ENCODE measurements at places on chromosomes 2 and 18.

- no peak for DNase-seq
These were observed 428.7 kb upstream of the TNP1 start for GRCh38 chr2:217288472-217289063.

- DNase-seq, result peak; percentile 10
These were observed 11.2 kb upstream of the DAW1 start for GRCh38 chr2:227860221-227860641.

- DNase-seq, result no peak
These were observed 108.1 kb downstream of the NUP35 start for GRCh38 chr2:183232161-183232865.

DNA sequence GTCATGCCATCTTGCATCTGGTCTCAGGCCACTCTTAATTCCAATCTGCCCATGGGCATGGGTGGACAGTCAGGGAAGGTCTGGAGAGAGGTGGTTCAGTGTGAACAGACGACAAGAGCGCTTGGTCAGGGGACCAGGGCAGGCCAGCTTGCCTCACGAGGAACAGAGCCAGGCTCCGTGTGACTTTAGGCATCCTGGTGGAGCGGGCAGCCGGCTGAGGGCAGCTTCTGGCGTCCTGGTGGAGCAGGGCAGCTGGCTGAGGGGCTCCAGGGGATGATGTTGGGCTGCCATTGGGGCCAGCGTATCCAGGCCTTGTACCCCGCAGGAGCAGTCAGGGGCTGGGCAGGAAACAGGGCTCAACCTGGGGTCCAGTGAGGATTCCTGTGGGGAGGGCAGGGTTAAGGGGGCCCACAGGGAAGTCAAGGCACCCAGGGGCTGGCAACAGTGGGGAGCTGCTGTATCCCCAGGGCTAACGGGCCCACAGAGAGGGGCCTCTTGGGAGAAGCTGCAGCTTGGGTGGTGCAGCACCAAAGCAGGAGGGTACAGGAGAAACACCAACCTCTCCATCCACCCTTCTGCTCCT lies 197.9 kb upstream of the TWIST2 start:
- DNase-seq, result no peak

- no peak for DNase-seq
These were observed 14.0 kb downstream of the SMARCAL1 start for GRCh38 chr2:216426166-216426777.

DNA sequence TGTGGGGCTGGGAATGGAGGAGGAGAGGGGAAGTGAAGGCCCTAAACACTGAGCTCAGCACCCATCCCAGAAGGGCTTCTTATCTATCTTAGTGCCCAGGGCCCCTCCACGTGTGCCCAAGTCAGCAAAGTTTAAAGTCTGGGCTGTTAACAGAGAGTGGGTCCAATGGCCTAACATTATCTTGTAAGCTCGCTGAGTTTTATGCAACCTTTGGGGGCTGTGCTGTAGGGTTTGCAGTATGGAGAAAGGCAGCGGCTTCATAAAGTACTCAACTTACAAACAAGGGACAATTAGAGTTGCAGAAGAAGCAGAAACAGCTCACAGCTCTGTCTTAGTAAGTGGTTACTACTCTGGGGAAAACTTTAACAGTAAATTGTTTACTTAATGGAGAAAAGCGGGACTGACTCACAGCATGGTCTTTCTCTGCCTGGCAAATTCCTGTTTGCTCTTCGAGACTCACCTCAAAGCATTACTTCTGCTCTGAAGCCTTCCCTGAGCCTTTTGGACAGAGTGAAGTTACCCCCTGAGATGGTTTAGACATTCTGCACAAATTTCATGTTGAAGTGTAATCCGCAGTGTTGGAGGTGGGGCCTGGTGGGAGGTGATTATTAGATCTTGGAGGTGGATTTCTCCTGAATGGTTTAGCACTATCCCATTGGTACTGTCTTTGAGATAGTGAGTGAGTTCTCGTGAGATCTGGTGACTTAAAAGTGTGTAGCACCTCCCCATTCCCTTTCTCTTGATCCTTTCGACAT lies 9.0 kb downstream of the ENOSF1 start:
- no peak for DNase-seq

DNA sequence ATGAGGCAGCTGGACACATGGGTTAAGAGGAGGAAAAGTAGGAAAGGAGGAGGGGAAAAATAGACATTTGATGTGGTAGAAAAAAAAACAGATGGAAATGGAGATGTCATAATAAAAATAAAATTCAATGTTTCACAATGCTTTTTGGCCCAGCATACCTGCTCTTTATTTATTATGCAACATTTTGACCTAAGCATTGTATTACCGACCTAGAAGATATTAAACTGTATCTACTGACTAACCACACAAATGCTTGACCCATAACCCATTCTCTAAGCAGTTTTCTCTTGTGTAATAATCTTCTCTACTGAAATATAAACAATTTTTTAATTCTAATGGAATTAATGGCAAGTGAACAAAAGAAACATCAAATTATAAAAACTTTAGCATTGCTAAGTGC lies 362.3 kb downstream of the FBXO15 start:
- no peak for DNase-seq

- no peak for DNase-seq
These were observed 97.5 kb upstream of the FSHR start for GRCh38 chr2:49251766-49252165.

DNA sequence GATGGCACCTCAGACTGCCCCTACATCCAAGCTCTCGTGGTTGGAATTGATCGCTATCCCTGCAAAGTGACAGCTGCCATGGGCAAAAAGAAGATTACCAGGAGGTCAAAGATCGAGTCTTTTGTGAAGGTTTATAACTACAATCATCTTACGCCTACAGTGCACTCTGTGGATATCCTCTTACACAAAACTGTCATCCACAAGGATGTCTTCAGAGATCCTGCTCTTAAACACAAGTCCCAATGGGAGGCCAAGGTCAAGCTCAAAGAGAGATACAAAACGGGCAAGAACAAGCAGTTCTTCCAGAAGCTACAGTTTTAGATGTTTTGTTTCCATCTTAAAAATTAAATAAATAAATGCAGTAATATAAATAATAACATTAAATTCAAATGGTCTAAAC lies 45.4 kb downstream of the INO80D start:
- no peak for DNase-seq

DNA sequence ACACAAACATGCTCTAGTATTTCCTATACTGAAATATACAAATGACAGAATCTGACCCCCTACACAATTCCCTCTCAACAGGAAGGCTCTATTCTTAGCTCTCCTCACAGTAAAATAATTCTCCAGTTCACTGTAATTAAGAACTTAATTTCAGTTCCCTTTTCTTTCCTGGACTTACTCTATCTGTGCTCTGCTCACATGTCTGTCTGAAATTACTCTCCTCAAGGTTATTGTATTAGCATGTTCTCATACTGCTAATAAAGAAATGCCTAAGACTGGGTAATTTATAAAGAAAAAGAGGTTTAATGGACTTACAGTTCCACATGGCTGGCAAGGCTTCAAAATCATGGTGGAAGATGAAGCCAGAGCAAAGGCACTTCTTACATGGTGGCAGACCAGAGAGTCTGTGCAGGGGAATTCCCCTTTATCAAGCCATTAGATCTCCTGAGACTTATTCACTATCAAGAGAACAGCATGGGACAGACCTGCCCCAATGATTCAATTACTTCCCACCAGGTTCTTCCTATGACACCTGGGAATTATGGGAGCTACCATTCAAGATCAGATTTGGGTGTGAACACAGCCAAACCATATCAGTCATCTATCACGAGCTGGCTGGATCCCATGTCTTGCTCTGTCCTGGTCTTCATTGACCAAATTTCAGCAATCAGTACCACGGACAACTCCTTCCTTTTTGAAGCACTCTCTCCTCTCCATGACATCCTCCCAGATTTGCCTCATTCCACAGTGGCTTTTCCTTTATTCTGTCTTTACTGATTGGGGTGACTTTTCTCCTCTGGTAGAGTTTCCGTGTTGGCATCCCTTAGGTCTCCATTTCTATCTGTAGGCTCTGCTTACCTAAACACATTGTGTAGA lies 110.9 kb downstream of the GALR1 start:
- DNase-seq, result no peak

GRCh38 chr18:40473221-40474029 lies 1481.6 kb upstream of the PIK3C3 start:
- DNase-seq, result no peak

- DNase-seq, result no peak
These were observed 54.8 kb downstream of the CRACDL start for GRCh38 chr2:98881153-98881650.

DNA sequence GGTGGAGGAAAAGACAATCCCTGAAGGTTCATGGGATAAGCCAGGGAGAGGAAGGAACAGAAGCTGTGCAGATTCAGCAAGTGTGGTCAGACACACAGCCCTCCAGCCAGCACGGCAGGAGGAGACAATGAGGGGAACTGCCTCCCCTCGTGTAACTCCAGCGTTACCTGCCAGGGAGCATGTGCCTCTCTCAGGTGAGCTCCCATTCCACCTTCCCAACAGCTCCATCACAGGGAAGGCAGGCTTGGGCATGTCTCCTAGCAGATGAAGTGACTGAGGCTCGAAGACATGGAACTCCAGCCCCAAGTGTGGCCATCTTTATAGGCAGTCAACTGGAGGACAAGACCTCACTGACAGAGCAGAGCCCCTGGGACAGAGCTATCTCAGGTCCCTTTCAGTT lies 47.4 kb downstream of the ZBTB7C start:
- no peak for DNase-seq

GRCh38 chr2:7262727-7263126 lies 345.5 kb downstream of the RNF144A start:
- no peak for DNase-seq

GRCh38 chr2:64914735-64915509 lies 74.3 kb upstream of the SLC1A4 start:
- no peak for DNase-seq

GRCh38 chr2:78686625-78687153 lies 338.8 kb upstream of the REG3G start:
- DNase-seq, result no peak

DNA sequence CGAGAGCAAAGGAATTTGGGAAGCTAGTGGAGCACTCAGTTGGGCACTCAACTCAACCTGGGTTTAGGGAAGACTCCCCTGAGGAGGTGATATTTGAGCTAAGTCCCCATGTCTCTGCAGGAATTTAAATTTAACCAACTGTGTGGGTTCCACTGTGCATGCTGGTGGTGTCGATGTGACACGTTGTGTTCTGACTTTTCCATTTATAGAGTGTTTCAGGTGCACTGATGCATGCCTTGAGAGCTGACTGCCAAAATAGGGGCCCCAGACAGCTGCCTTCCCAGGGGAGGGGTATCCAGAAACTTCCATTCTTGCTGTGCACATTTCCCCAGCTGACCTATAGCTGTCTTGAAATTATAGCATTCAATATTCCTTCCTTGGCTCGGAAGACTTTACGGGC lies 63.7 kb upstream of the BCL2L11 start:
- no peak for DNase-seq

- no peak for DNase-seq
These were observed 1.0 kb downstream of the CYP1B1 start for GRCh38 chr2:38074764-38075506.

GRCh38 chr2:30622452-30622851 lies 175.4 kb downstream of the LCLAT1 start:
- DNase-seq, result no peak

- DNase-seq, result no peak
These were observed 64.0 kb downstream of the SPIRE1 start for GRCh38 chr18:12593866-12594265.

Measured in caudate nucleus (tissue), 63 donors.